ENCODE measurements at places on chromosomes 5 and 9.

DNA sequence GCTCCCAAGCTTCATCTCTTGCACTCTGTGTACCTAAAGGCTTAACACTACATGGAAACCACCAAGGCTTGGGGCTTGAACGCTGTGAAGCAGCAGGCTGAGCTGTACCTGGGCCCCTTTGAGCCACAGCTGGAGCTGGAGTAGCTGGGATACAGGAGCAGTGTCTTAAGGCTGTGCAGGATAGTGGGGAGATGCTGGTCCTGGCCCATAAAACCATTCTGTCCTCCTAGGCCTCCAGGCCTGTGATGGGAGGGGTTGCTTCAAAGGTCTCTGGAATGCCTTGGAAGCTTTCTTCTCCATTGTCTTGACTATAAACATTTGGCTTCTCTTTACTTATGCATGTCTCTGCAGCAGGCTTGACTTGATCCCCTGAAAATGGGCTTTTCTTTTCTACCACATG is 42.3 kb upstream of the DAPK1 start:
- no peak for DNase-seq

DNA sequence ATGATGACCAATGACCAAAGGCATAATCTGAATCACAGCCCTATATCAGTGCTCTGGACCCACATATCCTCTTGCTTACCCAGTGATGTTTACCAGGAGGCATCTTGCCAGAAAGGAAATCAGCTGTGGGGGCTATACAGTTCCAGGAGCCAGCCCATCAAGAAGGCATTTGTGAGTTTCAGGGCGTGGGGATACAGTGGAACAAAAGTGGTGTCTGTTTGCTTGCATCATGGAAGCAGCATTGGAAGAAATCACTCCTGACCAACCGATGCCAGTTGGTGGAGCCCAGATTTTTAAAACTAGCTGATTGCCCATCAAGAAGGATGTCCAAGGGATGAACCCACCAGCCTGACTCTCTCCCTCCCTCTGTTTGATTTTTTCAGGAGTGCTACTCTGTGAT is 106.5 kb upstream of the EGFLAM start:
- no peak for DNase-seq

GRCh38 chr5:96933764-96934707 is 1.8 kb upstream of the LNPEP start:
- no peak for DNase-seq

DNA sequence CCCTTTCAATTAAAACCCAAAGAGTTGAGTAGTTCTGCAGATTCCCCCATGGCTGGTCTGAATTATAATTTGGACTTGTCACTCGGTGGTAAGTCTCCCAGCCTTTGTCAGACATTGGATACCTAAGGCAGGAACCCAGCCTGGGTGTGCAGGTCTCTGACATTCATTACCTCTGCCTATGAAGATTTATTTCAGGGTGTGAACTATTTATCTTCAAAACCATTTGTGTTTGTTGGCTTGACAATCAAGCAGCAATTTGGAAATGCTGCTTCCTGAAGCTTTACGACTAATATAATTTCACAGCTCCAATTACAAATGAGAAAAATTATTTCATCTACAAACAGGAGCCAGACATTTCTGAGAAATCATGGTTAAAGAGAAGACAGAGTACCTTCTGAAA is 160.5 kb downstream of the DOCK2 start:
- DNase-seq: no peak

DNA sequence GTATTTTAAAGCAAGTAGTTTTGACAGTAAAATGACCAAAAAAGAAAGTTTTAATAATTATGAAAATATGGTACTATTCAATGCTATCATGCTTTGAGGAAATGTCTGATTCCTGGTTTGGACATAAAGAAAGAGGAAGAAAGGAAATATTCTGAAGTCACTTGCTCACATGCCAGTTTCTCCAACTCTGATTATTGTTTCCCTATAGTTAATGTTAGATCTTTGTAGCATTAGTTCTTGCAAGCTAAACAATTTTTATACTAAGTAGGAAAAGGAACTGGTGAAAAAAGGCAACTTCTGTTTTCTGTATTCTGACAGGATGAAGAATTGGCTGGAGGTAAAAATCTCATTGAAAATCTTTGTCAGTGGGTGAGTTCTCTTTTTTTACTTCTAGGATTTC is 119.5 kb downstream of the YTHDC2 start:
- DNase-seq: no peak

DNA sequence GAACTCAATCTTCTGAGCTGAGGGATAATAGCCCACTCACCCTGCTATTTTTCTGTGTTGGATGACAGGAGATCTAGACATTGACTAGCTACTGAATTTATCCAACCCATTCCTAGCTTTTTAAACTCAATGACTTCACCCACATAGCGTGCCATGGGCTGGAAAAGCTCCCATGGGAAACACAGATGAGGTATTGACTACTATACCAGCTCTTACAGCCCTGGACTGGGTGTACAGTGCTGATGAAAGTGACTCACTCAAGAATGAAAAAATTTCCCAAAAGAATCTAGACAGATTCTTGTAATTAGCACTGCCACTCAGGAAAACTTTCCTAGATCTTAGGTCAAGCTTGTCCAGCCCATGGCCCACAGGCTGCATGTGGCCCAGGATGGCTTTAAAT is 72.7 kb upstream of the NREP start:
- DNase-seq: no peak

Measured in CD4-positive, alpha-beta T cell treated with Interleukin-12 subunit alpha and Interleukin-12 subunit beta, for 1 hour (primary cell).